ENCODE measurements at places on chromosomes 16 and 17.

- DNase-seq: no peak
Measured at GRCh38 chr17:81551458-81552243, 502 bp downstream of the FAAP100 start.

DNA sequence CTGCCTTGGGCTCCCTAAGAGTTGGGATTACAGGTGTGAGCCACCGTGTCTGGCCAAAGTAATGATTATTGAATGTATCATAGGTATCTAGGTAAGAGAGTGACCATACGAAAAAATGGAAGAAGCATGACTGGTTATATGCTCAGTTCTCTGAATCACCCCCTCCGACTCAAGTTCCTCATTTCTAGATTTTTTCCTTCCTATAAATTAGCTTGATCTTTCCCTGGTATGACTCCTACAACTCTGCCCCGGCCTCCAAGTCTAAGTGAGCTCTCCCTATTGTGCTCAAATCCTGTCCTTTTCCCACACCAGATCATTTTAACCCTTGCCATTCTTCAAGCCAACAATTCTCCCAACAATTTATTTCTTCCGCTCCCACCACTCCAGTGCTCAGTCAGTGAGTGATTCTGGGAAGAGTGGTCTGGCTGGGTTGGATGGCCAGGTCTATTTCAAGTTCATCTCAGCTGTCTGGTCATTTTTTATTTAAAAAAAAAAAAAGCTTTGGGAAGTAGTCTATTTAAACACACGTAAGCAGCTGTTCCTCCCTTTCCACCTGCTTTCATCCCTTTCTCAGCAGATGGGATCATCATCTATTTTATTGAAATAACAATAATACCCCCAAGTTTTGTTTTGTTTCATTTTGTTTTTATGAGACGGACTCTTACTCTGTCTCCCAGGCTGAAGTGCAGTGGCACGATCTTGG, 120.2 kb upstream of the HS3ST2 start:
- no peak for DNase-seq

DNA sequence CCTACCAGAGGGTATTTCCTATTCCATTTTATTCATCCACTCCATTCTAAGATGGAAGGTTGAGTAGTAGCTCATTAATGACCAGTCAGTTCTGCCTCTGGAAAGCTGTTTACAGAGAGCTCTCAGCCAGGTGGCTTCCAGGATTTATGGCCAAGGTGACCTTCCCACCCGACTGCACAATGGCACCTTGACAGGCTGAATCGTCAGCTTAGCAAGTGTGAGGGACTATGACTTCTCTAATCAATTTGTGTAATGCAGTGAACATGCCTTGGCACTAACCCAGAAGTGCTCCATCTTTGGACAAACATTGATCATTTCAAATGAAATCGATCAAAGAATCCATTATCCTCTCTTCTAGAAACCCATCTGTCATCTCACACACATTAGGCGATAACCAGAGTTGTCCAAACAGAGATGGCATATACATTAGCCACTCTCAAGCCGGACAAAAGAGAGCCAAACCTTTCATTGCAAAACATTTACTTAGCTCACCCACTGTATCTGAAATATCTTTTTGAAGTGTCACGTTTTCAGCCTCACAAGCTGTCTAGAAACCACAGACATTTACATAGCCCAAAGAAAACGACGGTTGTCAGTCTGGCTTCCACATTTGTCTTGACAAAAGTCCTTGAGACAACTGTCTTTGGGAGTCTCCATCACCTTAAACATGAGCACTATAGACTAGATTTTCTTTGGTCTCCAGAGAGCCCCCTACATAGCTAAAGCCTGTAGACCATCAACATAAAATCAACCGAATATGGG, 35.6 kb downstream of the CLEC3A start:
- DNase-seq: peak; percentile 90

DNA sequence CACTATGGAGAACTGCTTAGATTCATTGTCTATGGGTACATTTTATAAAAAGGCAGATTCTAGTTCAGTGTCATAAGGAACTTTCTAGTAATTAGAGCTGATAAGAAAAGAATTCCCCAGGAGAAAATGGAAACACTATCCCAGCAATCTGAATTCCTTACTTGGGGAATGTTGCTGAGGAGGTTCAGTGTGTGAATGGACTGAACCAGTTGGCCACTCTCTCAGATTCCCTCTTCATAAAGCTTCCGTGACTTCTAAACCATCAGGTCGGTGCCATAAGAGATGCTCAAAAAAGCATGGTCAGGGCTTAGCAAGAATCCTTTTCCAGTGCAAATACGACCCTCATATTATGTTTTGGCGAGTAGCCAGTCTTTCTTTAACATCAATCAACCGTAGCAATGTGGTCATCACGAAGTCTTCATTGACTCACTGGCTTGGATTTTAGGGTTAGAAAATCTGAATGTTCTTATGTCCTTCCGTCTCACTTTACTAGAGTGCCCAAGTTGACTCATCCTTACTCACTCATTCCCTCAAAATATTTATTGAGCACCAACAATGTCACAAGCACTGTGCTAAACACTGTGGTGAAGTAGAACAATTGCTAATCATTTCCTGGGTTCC, 102.7 kb upstream of the HLF start:
- no peak for DNase-seq

DNA sequence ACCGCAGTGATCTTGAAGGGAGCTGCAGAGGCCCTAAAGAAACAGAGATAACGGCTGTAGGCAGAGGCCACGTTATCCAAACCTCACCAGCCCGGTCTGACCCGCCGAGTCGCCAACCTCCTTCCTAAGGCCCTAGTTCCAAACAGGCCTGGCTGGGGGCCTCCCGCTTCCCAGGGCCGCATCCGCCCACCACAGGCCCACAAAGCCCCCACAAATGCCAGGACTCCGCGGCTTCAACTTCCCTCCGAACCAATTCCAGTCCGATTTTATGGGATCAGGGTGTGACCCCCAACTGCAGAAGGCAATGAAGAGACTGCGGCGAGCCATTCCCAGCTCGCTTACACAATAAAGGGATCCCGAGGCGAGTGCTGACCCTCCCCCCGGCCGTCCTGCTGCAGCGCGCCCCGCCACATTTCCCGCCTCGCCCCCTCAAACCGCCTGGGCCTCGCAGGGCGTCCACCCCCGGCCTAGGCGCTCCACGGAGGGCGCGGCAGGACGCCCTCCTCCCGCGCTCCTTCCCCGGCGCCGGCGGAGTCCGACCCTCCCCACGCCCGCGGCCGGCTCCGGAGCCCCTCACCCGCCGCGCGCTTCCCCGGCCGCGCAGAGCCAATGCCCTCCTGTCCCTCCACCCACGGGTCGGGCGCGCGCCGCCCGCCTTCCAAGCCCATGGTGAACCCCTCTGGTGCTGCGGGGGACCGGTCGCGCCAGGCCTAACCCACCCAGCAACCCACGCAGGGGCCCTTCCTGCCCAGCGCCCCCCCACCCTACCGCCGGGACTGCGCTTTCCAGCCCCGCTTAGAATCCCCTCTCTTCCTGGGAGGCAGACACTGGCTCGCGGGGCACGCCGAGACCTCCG, 926 bp downstream of the MYH10 start:
- DNase-seq: no peak

Data from NCI-H187 treated with DMSO at 0.1 percent for 48 hours (cell line).